Left ventricle myocardium superior (tissue), 1 donor: ENCODE measurements at places on chromosomes 7 and 10.
A peak's percentile ranks its signal among the peaks of the same experiment; 100 is the strongest.

DNA sequence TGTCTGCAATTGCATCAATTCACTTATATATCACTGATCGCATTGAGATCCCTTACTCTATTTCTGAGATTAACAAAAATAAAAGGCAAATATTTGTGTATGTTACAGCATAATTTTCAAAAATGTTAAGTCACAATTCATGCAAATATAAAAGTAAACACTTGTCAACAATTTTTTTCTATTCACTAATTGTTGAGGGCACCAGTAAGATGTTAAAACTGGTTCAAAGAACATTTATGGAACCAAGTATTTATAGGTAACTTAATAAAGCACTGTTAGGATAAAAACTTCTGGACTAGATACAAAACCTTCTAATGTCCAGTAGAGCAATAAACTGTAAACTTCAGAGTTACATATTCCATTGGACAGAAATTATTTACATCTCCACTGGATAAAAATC, 586.1 kb upstream of the AUTS2 start:
- no peak for DNase-seq

- DNase-seq: no peak
Observed at GRCh38 chr7:93407239-93407638, 167.3 kb downstream of the CALCR start.

GRCh38 chr7:83271212-83272099, 108.8 kb upstream of the PCLO start:
- no peak for DNase-seq

- DNase-seq: no peak
Observed at GRCh38 chr10:78441694-78442093, 408.0 kb downstream of the RPS24 start.

DNA sequence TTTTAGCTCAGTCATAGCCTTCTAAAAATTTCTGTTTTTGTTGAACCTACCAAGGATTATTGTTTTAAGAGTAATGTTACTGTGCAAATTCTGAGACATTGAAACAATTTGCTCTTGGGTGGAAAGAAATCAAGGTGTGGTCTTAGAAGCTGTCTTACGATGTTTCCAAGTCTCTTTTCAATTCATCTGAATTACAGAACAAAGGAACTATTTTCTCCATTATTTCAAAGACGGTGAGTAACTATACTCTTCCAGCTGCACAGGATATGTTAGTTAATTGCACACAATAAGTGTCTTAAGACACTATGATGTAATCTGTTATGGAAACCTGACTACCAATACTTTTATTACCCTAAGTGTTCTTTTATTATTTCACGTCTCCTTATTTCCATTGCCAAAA, 106.8 kb upstream of the POM121L12 start:
- no peak for DNase-seq

DNA sequence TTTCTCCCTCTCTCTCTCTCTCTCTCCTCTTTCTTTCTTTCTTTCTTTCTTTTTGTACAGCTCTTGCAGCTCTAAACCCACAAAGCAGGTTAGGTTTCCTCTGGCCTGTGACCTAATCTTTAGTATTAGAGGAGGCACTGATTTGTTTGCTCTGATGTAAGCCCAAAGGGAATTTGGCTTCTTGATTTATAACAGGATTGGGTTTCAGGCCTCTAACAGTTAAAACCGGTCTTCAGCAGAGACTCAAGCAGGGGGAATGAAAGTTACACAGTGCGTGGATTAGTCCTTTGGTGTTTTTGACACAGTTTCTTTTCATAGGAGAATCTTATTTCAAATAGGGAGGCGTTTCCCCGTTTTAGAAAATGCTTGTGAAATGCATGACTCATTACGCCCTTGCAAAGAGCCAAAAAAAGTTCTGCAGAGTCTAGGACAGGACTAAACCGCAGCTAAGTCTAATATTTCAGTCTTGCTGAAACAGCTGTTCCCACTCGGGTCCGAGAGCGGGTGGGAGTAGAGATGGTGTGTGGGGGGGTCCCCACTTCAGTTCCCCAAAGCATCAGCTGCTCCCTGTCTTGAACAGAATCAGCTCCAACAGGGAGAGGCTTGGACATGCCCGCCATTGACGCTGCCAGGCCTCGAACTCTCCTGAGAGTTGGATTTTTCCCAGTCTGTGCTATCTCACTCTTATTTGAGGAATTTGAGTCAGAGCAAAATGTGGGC, 296.5 kb upstream of the PITRM1 start:
- DNase-seq: peak; percentile 58

GRCh38 chr7:42690794-42691639, 220.9 kb downstream of the C7orf25 start:
- DNase-seq: no peak

- peak; percentile 55 for DNase-seq
Observed at GRCh38 chr10:80144067-80144695, 11.7 kb downstream of the PLAC9 start.

GRCh38 chr10:47330804-47331203, 8.6 kb downstream of the GDF2 start:
- DNase-seq: no peak

GRCh38 chr10:69959911-69960310, 92.7 kb upstream of the MACROH2A2 start:
- no peak for DNase-seq

DNA sequence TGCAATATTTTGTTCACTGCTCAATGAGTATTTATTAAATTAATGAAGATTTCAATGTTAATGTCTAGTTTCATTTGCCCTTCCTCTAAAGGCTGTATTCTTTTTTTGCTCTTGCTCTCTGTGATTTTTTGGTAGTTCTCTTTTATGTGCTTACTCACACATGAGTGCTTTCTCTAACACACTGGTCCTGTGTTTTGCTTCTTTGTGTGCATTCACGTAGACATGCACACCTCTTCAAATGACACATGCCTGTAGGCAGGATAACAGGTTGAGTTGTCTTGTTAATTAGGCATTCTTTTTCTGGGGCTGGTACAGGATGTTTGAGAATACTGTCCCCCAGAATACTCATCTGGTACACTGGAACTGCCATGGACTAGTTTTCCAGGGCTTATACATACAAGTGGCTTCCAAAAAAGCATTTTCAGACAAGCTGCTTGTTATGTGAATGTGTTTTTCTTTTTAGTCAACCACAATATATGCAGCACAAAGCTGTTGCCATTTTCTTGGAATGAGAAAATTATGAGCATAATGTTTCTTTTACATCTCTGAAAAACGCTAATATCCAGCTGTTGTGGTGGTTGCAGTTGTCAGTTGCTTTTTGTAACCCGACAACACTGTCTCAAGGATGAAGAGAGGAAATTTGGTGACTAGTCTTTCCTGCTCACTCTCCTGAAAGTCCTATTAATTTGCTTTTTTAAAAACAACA, 416.4 kb downstream of the AUTS2 start:
- no peak for DNase-seq

DNA sequence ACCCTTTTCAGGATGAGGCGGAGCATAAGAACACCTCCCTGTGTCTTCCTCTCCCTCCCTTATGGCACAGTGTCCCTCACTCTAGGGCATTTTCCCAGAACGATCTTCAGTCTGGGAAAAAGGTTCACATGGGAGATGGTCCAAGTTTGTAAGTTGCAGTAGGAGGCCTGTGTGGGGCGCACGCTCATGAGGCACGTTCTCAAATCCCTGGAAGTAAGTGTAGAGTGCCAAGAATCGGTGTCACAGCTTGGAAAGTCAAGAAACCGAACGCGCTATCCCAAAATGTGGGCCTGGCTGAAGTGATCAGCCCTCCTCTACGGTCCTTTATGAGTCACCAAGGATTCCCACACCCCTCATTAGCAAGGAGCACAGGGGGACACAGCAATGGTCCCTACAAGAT, 23.9 kb upstream of the SMARCD3 start:
- DNase-seq: no peak

GRCh38 chr10:17873946-17874345, 64.8 kb downstream of the MRC1 start:
- no peak for DNase-seq

DNA sequence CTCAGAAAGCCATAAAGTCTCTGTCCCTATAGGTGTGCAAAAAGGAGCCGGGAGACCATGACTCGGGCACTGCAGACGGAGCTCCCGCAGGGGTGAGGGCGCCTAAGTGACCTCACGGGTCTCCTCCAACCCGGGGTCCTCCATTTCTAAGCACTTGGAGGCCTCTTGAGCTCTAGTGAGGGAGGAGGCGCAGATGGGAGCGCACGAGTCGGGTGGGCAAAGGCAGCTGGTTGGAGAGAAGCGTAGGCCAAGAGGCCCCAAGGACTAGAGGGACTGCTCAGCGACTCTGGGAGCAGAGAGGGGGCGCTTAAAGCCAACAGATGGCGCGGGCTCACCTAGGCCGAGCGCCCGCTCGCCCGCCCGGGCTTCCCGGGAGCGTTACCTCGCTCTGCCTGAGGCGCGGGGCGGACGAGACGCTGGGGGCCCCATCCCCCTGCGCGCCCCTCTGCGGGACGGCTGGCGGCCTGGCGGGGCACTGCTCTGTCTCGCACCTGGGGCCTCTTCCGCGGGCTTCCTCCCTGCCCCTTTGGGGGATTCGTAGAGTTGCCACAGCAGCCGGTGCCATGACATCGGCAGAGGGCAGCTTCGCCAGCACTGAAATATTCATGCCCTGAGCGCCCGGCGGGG, 523 bp upstream of the CDH23 start:
- DNase-seq: peak; percentile 81

DNA sequence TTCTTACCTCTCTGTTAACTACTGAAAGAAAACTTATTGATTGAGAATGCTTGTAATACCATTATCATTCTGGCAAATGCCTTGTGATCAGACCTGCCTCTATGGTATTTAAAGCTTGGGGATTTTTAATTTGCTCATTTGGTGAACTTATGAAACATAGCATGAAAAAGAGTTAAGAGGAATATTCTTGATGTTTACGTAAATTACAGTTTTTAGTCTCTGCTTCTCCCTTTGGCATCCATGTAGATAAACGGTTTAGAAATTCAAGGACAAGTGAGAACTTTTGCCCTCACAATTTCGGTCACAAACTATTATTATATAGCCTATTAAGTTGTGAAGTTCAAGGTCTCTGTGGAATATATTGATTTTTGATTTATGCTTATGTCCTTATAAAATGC, 11.2 kb upstream of the CELF2 start:
- no peak for DNase-seq

DNA sequence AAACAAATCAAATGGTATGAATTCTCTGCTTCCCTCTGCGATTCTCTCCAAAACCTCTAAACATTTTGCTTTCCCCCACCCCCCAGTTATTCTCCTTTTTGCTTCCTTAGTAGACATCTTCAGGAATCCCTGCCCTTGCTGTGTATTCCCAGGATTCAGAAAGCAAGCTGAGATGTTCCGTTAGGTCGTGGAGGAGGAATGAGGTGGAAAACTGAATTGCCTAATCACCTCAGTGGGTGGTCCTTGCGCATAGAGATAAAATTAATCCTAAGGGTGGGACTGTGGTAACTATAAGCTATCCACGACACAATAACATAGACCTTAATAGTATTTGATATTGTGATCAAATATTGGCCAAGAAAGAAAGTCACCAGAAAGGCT, 49.1 kb upstream of the SEMA3C start:
- no peak for DNase-seq

DNA sequence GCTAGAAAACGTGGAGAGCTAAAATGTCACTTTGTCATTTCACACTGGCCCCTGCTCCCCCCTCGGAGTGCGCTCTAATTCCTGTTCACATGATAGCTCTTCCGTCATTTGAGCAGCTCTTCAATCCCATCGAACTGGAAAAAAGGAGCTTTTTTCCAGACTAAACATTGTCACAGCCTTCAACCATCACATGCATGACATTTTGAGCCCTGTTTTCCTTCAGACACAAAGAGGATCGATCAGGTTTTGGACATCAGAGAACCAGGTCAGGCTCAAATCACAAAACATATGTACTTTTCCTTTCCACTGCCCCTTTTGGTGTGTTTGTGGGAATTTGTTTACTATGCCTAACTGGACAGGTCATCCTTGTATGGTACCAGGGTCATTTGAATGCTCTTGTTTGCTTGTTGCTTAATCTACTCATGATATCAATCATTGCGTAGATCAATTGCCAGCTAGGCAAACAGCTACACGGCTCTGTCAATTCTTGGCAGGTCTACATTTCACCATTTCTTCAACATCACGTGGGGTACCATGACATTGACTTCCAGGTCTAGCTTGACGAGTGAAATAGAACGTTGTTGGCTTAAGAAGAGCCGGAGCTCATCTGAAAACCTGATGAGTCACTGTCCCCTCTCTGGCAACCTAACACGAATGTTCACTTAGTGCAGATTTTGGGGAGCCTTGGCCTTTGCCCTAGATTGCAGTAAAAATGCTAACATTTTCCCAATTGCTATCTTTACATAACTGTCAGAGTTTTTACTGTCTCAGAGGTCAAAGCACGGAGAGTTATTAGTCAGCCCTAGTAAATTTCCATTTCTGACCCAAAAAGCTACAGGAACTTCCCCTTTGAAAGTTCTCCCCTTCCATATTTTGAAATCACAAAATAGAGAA, 87.3 kb downstream of the LYZL2 start:
- DNase-seq: no peak

GRCh38 chr7:21104124-21104500, 317.4 kb upstream of the SP8 start:
- no peak for DNase-seq

DNA sequence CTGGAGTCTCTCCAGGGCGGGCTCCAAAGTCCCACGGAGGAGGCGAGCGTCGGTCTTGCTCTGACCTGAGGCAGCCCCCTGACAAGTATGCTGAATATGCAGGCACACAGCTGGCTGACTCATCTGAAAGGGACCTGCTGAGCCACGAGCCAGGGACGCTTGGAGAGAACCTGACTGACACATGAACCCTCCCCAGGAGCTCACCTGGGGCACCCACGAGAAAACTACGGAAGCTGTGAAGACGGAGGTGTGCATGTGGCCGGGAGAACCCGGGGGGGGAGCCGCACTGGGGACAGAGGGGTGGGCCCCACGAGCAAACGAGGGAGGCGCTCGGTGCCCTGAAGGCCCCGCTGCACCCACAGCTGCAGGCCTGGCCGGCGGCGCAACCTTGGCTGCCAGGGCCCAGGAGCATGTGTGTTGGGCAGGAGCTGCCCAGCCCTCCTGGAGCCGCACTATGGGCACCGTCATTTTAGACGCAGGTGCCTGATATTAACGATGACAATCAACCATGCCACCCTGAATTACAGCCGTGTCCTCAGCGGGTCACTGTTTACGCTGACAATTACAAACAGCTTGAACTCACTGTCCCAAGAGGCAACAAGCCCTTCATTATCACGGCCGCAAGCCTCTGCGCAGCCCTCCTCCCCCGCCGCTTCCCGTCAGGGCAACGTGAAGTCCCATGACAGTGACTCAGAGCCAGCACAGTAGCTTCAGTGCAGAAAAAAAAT, 64.7 kb downstream of the DIP2C start:
- peak; percentile 83 for DNase-seq

- no peak for DNase-seq
Observed at GRCh38 chr10:112735041-112735695, 214.9 kb upstream of the TCF7L2 start.

DNA sequence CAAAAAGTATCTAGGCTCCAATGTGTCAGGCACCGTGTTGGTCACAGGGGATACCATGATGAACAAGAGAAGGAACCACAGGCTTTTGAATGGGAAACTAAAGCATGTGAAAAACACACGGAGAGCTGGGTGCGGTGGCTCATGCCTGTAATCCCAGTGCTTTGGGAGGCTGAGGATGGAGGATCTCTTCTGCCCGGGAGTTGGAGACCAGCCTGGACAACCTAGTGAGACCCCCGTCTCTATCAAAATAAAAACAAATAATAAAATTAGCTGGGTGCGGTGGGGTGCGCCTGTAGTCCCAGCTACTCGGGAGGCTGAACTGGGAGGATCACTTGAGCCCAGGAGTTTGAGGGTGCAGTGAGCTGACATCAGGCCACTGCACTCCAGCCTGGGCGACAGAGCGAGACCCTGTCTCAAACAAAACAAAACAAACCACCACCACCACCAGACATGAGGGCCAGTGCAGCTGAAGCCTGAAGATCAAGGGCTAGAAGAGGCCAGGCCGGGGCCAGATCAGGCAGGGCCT, 611 bp upstream of the COPS6 start:
- no peak for DNase-seq

- DNase-seq: peak; percentile 40
Observed at GRCh38 chr10:80460399-80461207, 6.5 kb downstream of the TSPAN14 start.
